ENCODE measurements at places on chromosomes 13 and 19.

DNA sequence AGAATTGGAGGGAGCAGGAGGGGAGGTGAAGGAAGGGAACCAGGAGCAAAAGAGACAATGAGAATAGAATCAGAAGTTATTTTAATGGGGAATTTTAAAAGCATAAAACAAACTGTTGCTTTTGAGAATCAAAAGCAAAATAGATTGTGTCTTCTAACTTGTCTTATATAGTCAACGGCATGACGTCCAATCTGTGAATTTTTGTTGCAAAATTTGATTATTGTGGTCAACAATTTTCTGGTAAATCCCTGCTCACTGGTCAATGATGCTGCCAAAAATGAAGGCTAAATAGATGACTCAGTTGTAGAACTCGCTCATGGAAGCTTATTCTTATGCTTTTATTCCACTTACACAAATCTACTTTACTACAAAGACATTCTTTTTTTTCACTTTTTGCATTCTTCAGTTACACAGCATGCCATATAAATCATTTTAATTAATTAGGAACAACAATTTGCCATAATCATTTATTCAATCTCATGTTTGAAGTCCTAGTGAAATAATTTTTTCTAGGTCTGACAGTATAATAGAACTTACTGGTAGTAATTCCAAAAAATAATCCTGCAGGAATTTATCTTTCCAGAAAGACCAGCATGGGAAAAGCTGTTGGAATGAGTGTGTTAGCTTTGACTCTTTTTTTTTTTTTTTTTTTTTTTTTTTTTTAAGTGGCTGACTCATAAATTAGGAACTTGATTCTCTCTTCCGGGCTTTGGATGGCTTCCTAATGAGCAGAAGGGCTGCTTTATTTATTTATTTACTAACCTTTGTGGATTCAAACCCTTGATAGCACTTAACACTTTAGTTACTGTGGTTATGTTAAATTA, 256.9 kb downstream of the SPRY2 start:
- DNase-seq = peak; percentile 91

DNA sequence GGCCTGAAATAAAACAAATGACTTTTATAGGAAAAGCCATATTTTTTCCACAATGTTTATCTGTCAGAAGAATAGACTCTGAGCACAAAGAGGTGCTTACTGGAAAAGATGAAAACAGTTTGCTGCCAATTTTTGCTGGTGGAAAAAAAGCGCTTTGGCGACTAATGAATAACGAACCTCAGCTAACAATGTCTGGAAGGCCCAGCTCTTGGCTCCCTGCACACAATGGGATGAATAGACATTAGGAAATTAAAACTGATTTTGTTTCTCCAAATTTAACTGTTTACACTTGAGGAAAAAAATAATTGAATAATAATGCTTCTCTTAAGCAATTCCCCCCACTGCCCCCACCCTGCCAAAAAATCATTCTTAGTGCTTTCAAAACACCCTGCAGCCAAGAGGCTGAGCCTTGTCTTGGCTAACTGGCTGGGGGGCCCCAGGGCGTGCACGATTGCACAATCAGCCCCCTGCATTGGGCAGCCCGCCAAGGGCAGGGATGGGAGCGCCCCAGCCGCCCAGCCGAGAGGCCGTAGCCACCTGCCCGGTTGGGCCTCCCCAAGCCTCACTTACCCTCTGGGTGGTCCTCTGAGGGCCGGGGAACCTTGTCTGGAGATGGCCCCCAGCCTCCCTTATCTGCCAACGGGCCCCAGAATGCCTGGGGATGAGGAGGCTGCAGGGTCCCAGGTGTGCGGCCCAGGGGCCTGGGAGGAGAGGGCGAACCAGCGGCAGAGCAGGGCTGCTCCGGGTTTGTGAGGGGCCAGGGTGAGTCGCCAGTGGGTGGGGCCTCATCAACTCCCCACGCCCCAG, 16.8 kb downstream of the CEBPG start:
- DNase-seq = no peak

GRCh38 chr13:20359335-20359734, 127.2 kb upstream of the GJB6 start:
- DNase-seq = no peak

DNA sequence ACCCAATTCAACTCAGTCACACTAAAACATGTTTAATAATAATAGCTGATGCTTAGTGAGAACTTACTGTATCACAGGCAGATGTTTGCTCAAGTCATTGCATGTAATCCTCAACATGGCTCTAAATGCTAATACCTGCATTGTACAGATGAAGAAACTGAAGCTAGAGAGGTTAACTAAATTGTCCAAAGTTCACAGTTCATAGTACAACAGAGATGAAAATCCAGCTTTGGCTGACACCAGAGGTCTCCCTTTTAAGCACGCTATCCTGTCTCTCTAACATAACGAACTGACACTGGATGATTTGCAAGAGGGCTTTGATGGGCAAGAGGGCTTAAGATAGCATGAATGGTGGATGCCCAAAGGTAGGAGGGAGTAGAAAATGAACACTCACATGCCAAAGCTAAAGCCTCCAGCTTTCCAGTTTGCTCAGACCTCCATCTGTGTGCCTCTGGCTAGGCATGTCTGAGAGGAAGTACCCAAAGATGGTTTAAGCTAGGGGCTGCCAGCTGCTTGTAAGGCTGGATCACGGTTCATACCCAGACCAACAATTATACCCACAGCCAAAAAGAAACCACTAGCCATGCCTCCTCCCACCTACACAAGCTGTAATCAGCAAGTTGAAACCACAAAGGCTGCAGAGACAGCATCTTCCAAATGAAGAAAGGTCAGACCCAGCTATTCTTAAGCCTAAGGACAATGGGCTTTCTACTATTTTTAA, 196.9 kb upstream of the UBL3 start:
- DNase-seq = no peak

- no peak for DNase-seq
Observed at GRCh38 chr19:49973987-49974386, 13.0 kb upstream of the SIGLEC11 start.

GRCh38 chr19:52343548-52343947, 7.5 kb downstream of the ZNF610 start:
- peak; percentile 42 for DNase-seq

GRCh38 chr13:91117351-91117750, 230.1 kb upstream of the MIR17HG start:
- DNase-seq = no peak

DNA sequence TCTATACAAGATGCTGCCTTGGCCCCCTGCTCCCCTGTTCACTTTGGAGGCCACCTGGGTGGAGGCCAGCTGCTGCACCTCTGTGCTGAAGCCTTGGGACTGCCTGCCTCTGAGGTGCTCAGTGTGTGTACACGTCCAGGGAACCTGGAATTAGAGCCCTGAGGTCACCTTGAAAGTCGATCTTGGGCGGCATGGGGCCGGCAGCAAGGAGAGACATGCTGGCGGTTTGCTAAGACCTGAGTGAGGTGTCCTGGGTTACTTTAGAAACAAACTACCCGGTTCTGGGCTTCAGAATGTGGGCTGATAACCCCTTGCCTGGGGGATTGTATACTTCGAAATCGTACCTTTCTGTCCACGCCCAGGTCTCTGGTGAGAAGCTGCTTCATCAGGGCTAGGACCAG, 25.5 kb downstream of the TSSK6 start:
- DNase-seq = no peak

DNA sequence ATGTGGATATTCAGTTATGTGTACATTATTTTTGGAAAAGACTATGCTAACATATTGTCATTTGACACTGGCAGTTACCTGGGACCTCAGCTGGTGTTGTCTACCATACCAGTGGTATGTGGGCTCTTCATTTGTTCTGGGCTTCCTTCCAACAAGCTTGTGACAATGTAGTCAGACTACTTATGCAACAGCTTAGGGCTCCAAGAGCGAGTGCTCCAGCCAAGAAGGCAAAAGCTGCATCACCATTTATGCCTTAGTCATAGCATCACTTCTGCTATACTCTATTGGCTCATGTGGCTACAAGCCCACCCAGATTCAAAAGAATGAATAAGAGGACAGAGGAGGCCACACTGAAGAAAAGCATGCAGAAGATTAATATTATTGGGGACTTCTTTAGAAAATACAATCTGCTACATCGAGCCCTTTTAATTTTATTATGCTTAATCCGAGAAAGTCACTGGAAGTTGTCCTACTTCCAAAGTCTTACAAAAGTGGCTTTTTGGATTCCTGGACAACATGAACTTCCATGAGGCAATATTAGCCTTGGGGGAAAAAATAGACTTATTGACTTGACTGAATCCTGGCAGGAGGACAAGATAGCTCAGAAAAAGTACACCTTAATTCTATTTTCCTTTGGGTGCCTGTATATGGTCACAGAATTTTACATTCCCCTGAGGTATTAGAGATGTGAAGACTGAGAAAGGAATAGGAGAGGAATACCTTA, 529.4 kb upstream of the HTR2A start:
- DNase-seq = no peak

DNA sequence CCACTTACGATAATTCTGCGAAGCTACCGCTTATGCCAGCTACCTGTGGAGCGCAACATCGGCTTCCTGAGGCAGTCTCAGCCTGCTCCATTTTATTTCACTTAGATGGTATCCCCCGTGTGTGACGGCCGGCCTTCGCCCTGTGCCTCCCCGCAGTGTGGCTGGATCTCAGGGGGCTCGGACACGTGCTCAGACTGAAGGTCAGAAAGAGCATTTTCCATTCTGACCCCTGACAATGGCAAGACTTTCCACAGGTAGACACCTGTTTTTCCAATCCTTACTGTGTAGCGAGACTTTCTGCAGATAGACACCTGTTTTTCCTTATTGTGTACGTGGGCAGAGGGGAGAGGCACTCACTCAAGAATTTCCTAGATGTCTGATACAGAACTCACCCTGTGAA, 52.7 kb downstream of the ATP11A start:
- no peak for DNase-seq

Data from cerebellar cortex (tissue), 1 donor.